ENCODE measurements at places on chromosomes 3 and 15. TPM values are rescaled to one million over a fixed set of nuclear protein-coding genes. Genes with fewer than 3 reads are reported as not detected.

DNA sequence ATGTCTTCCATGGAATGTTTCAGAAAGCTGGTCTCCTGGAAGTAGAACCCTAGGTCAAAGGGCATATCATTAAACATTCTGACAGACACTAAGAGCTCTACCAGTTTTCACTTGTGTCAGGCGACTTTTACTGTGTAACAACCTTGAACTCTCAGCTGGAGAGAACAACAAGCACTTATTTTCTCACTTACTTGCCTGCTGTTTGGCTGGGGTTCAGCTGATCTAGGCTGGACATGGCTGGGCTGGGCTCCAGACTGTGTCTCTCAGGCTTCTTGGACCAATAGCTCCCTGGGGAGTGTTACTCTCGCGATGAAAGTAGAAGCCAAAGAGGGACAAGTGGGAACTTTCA, 527.3 kb downstream of the SHQ1 start:
- DNase-seq = no peak

DNA sequence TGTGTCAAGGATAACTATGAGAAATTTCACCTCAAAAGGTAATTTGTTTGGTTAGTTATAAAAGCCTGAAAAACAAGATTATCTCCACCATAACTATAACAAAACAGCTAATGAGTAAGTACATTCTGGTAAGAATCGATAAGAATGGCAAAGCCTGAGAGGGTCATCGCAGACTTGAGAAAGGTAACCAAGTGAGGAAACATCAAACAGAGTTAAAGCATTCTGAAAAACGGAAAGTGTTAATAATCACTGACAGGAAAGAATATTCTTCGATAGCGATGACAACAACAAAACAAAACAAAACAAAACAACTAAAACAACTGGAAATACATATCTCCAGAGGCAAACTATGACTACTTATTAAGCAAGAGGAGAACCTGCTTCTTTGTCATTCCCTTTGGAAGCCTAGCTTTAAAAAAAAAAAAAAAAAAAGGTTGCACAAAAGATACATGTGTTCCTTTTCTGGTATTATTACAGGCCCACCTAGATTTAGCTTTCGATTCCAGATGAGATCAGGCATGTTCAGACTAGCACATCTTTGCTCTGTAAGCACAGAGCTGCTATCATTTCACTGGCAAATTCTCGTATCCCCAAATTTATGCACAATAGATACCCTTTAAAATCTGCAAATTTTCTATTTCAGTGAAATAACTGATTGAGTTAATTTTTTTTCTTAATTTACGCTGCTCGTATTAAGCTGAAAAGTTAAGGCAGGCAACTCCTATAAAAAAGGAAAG, 155.6 kb downstream of the TIGIT start:
- no peak for DNase-seq

DNA sequence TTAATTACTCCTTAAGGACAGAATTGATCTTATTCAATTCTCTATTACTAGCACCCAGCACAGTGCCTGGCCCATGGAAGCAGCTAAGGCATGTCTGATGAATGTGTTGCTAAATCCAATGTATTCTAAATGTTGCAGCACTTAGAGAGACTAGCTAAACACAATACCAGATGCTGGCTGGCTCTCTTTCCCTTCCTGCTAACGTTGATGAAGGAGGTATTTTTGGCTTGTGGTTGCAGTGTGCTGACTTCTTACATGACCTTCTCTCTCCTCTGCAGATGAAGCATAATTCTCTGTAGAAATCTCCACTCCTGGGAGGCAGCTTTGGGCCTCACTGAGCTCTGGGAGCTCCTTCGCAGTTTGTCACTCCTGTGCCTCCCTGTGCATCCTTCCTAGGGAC, 183.6 kb downstream of the PEX5L start:
- no peak for DNase-seq

- no peak for DNase-seq
Observed at GRCh38 chr15:24924153-24924552, 30.6 kb upstream of the SNRPN start.

DNA sequence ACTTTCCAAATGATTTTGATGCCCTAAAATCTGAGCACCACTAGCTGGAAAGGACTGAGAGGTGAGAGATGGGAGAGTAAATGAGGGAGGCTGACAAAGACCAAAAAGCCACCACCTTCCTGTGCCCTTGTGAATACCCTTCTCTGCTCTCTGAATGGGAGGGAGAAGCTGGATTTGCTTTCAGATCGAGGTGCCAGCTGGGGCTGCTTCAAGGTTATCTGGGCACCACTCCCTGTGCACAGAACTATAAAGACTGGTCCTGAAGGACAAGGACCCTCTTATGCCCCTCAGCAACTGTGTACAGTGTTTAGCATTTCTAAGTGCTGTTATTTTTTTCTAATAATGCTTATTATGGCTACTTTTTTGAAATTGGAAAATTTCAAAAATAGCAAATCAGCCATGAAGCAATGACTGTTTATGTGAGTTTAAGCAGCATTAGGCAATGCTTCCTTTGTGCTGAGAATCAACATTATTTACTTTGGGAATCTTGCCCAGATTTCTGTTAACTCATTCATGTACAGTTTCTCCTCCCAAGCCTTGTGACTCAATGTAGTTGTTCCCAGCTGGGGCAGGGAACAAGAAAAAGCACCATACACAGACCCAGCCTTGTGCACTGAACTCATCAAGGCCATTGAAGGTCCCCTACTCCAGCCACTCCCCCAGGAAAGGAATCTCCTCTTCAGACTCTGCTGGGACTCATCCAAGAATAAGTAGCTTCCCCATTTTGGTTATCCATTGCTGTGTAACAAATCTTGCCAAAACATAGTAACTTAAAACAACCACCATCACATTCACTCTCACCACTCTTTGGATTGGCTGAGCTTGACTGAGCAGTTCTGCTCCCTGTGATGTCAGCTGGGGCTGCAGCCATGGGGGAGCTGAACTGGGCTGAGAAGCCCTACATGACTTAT, 37.3 kb upstream of the CDV3 start:
- no peak for DNase-seq

- no peak for DNase-seq
Observed at GRCh38 chr3:48500656-48501055, 3.3 kb downstream of the SHISA5 start.

The SAMD7 gene
- total RNA-seq = not detected

- DNase-seq = no peak
Observed at GRCh38 chr3:179898024-179898423, 138.7 kb downstream of the PEX5L start.

- DNase-seq = no peak
Observed at GRCh38 chr3:72155391-72156064, 370.6 kb upstream of the PROK2 start.

The CRYGS gene
- total RNA-seq = 3.6 TPM

- no peak for DNase-seq
Observed at GRCh38 chr15:101143321-101143720, 108.5 kb downstream of the CHSY1 start.

DNA sequence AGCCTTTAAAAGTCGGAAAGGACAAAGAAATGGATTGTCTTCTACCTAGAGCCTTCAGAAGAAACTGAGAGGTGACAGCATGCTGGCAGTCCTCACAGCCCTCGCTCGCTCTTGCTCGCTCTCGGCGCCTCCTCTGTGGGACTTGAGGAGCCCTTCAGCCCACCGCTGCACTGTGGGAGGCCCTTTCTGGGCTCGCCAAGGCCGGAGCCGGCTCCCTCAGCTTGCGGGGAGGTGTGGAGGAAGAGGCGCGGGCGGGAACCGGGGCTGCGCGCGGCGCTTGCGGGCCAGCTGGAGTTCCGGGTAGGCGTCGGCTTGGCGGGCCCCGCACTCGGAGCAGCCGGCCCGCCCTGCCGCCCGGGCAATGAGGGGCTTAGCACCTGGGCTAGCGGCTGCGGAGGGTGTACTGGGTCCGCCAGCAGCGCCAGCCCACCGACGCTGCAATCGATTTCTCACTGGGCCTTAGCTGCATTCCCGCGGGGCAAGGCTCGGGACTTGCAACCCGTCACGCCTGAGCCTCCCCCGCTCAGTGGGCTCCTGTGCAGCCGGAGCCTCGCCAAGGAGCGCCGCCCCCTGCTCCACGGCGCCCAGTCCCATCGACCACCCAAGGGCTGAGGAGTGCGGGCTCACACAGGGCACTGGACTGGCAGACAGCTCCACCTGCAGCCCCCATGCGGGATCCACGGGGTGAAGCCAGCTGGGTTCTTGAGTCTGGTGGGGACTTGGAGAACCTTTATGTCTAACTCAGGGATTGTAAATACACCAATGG, 953.8 kb upstream of the GBE1 start:
- DNase-seq = no peak

GRCh38 chr3:27342267-27342666, 26.9 kb downstream of the NEK10 start:
- no peak for DNase-seq

The OXTR gene
- total RNA-seq = 0.08 TPM

DNA sequence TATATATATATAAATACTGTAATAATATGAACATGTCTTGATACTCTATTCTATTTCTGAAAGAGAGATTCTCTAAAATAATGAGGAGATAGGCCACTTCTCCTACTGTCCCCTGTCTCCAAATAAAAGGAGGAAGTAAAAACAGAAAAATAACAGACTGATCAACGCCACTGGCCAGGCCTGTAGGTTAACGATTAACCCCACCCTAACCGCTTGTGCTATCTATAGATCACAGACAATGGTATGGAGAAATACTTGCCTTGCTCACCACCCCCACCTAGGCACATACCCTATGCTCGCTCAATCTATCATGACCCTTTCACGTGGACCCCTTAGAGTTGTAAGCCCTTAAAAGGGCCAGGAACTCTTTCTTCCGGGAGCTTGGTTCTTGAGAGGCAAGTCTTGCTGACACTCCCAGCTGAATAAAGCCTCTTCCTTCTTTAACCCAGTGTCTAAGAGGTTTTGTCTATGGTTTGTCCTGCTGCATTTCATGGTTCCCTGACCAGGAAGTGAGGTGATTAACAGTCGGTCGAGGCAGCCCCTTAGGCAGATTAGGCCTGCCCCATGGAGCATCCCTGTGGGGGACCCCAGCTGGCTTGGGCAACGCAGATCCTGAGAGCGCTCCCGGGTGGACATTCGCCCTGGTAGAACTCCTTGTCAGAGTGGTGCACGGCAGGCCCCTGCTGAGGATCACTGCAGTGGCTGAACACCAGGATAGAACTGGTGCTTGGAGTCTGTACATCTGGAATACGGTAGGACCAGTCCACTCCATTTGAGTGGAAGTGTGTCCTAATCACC, 521.8 kb upstream of the CNTN3 start:
- DNase-seq = no peak

The ZNF502 gene
- total RNA-seq = 2.1 TPM

The ZPLD1 gene
- total RNA-seq = 0.23 TPM

The PXYLP1 gene
- 4.6 TPM for total RNA-seq

DNA sequence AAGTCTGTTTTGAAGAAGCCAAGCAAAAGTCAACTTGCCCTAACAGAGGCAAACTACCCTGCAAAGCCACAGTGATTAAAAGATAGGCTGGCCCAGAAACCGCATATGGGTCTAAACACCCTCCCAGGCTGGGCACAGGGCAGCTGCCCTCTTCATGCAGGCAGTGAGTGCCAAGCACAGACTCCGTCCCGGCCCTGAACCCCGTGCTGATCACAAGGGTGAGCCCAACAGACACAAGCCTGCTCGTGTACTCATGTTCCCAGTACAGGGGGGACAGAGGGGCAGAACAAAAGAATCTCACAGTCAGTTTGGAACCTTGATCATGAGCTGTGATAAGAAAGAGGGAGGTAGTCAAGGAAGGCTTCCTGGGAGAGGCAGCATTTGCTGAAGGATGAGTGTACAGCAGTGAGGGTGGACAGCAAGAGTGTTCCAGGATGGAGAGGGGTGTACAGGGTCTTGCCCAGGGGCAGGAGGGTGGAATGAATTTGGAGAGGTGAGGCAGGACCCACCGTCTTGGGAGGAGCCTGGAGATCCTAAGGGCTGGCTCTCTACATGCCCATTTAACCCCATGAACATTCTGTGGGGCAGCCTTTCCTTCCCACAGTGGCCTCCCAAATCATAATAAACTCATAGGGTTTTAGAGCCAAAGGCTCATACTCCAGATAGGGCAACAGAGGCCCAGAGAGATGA, 43.2 kb upstream of the PRR23E start:
- DNase-seq = no peak

GRCh38 chr3:48394391-48394790, 22.4 kb downstream of the FBXW12 start:
- no peak for DNase-seq

The FOXL2 gene
- not detected for total RNA-seq

The CFAP100 gene
- not detected for total RNA-seq

DNA sequence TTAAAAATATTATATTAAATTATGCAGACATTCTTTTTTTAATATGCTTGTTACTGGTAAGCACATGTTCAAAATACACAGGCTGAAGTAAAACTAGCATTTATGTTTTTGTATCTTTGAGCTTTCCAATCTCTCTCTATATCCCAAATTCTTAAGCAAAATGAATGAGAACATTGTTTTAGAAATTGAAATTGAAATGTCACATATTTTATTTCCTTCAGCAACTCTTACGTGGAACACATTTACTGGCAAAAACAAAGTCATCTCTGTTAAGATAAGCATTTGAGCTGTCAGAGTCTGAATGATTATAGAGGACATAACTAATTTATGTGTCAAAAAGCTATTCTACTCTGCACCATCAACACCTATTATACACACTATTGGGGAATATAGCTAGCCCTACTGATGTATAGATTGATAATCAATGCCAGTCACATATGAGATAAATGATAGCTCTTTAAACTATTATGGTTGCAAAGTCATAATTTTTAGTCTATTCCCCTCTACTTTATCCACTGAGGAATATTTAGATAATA, 535.4 kb upstream of the BCHE start:
- DNase-seq = no peak

The EPHA3 gene
- total RNA-seq = 1.6 TPM

DNA sequence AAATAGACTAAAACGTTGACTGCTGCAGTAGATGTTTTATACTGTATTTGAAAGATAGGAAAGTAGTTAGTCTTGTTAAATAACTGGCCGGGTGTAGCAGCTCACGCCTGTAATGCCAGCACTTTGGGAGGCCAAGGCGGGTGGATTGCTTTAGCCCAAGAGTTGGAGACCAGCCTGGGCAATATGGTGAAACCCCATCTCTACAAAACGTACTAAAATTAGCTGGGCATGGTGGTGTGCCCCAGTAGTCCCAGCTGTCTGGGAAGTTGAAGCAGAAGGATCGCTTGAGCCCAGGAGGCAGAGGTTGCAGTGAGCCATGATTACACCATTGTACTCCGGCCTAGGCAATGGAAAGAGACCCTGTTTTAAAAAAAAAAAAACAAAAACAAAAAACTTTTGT, 60.5 kb upstream of the ULK4 start:
- DNase-seq = no peak

DNA sequence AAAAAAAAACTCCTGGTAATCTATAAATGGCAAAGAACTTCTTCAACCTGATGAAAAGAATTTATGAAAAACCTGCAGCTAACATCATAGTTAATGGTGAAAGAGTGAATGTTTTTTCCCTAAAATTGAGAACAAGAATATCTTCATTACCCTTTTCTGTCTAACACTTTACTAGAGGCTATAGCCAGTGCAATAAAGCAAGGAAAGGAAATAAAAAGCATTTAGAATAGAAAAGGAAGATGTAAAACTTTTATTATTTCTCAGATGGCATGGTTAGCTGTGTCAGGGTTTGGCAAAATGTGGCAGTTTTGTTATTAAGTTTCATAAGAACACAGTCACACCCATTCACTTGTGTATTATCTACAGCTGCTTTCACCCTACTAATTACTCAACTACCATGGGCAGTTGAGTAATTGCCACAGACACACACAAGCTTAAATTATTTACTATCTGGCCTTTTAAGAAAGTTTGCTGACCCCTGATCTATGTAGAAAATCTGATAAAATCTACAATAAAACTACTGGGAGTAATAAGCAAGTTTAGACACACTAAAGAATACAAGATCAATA, 465.1 kb downstream of the MAGI1 start:
- DNase-seq = no peak

The ZBTB47 gene
- 7.4 TPM for total RNA-seq

Data from liver (tissue), 10 donors.